ENCODE measurements at places on chromosomes 2 and 18.

- no peak for DNase-seq
These were observed 256.6 kb upstream of the CTAGE1 start for GRCh38 chr18:22674272-22674671.

DNA sequence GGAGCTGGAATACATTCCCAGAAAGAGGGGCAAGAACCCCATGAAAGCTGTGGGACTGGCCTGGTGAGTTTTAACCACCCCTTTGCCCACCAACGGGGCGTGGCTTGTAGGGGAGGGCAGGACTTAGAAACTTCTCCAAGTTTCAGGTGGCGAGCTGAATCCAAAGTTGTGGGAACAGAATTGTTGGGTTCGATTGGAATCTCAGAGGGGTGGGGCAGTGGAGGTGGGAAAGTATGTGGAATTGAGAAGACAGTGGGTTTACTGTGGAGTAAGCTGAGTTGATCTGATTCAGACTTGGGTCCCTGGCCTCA lies 1.1 kb downstream of the PNKD start:
- no peak for DNase-seq

GRCh38 chr2:116586328-116586689 lies 1228.2 kb upstream of the DDX18 start:
- DNase-seq = no peak

- no peak for DNase-seq
These were observed 32.1 kb downstream of the TRAK2 start for GRCh38 chr2:201419057-201419635.

GRCh38 chr18:70415823-70416488 lies 127.1 kb downstream of the SOCS6 start:
- no peak for DNase-seq

DNA sequence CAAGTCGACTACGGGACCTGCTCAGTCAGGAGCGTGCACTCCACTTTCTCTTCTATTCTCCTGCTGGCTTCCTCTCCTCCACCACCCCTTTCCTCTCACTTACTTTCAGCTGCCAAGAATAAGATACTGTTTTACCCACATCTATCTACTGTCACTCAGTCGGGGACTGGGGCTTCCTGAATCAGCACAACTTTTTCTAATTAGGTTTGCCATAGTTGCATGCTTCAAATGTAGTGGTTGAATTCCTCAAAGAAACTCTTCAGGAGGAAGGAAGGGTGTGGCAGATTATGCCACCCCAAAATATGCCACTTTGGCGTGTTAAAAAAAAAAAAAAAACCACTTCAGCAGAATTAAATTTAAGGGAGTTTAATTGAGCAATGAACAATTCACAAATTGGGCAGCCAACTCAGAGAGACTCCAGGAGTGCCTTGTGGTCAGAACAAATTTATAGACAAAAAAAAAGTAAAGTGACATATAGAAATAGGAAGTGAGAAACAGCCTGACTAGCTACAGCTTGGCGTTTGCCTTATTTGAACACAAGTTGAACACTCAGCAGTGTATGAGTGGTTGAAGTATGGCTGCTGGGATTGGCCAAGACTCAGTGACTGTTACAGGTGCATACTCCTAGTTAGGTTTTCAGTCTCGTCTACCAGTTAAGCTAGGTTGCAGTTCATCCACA lies 32.5 kb upstream of the RMDN2 start:
- no peak for DNase-seq

GRCh38 chr2:25302758-25303375 lies 38.9 kb downstream of the DNMT3A start:
- DNase-seq = no peak

- no peak for DNase-seq
These were observed 116.8 kb downstream of the COPS8 start for GRCh38 chr2:237202288-237203030.

- DNase-seq = no peak
These were observed 96.8 kb upstream of the CDC42EP3 start for GRCh38 chr2:37767959-37768925.

DNA sequence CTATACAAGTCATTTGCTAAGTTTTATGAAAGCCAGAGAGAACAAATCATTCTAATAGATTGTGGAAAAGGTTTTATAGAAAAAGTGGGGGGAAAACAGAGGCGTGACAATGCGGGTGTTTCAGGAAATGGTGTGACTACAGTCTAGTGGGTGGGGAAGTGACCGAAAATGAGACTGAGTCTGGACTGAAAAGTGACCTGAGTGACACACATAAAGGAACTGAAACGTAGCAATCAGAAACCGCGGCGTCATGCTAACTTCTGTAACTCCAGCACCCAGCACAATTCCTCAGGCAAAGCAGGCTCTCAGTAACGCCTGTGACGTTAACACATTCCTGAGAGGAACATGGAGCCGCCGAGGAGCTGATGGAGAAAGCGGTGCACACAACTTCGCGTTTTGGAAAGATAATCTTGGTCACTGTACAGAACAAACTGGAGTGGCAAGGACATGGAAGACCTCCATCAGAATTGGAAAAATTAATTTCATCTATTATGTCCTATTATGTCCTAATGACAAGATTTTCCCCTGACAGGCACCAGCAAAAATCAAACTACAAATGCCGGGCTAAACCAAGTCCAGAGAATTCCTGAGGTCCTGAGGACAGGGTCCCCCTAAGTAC lies 1.4 kb upstream of the CD226 start:
- no peak for DNase-seq

DNA sequence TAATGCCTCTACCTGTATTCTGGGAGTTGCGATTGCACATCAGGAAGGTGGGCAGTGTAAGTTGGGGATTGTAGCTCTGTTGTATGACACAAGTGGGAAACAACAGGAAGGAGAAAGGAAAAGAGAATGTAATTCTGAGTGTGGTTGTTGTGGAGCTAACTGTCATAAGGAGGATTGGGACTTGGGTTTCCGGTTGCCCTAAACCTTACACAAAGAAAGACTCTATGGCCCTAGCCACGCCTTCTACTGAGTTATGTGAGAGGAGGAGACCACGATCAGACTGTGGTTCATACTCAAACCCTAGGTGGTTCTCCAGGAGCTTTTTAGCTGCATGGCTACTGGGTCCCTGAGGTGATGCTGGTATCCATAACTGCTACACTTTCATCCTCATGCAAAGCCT lies 86.5 kb downstream of the TANC1 start:
- DNase-seq = no peak

- no peak for DNase-seq
These were observed 36.1 kb downstream of the HDLBP start for GRCh38 chr2:241279413-241279812.
